ENCODE measurements at places on chromosomes 3 and 15. TPM values are rescaled to one million over a fixed set of nuclear protein-coding genes. Genes with fewer than 3 reads are reported as not detected.
A peak's percentile ranks its signal among the peaks of the same experiment; 100 is the strongest.

DNA sequence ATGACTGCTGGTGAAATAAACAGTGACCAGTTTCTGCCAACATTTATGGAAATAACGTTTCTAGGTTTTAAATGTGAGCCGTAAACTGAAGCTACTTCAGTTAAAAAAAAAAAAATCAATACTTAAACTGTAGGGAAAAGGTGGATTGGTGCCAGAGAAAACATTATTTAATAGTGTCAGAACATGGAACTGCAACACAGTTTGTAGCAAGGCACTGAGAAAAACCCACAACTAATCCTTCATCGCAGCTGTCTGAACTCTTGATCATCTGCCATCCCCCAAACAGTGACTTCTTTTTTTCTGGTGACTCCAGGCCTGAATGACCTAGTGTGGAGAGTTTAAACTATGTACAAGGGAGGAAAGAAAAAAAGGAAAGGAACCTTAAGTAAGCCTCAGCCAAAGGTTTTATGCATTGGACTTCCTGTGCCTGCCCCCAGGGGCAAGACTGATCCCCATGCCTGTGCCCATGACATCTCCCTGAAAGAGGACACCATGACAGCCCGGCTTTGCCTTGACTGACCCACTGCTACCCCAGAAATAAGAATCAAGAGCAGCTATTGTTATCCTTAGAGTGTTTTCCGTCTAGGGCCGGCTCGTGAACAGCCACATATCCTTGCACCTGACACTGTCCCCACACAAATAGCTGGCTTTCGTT is 33.1 kb downstream of the CRTAP start:
- no peak for DNase-seq

Gene CCDC9B
- total RNA-seq = 1.8 TPM

Gene ACSBG1
- total RNA-seq = 5.8 TPM

Gene CCRL2
- total RNA-seq = not detected

DNA sequence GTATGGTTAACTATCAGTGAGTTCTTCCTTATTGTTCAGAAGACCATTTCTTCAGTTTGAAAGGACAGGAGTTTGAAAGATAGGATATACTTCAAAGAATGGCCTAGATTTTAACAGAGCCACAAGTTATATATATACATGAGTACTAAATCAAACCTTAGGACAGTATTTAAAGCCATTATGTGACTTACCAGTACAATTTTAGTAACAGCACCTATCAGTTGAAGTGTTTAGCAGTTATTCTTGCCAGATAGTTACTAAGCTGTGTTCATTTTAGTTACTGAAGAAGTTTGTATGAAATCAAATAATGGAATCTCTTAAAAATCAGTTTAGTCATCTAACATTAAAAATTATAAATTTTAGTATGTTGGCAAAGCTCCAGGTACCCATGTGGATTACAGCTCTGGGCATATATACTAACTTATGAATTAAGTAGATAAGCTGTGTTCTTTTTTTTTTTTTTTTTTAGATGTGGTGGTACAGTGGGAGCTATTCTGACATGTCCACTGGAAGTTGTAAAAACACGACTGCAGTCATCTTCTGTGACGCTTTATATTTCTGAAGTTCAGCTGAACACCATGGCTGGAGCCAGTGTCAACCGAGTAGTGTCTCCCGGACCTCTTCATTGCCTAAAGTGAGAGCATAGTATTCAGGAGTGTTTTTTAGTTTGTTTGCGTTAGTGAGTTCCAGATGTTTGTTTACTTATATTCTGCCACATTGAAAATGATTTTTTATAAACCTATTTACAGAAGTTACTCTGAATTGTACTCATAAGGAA is 14.6 kb downstream of the SLC25A36 start:
- no peak for DNase-seq

- no peak for DNase-seq
These were observed 37.4 kb downstream of the PRKCD start for GRCh38 chr3:53198256-53198977.

GRCh38 chr3:37627951-37628620 is 233.6 kb upstream of the CTDSPL start:
- no peak for DNase-seq

Gene PPP1R14D
- 0.25 TPM for total RNA-seq

DNA sequence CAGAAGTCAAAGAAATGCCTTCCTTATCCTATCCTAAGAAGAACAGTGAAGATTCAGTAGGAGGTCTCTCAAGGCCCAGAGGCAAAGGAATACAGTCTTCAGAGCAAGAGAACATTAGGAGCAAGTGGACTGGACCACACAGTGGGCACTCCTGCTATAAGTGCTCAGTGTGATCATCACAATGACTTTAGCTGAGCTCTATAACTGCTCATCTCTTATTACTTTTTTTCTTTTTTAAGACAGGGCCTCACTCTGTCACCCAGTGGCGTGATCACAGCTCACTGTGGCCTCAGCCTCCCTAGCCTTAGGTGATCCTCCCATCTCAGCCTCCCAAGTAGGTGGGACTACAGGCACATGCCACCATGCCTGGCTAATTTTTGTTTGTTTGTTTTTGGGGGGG is 48.1 kb downstream of the COL8A1 start:
- DNase-seq = no peak

DNA sequence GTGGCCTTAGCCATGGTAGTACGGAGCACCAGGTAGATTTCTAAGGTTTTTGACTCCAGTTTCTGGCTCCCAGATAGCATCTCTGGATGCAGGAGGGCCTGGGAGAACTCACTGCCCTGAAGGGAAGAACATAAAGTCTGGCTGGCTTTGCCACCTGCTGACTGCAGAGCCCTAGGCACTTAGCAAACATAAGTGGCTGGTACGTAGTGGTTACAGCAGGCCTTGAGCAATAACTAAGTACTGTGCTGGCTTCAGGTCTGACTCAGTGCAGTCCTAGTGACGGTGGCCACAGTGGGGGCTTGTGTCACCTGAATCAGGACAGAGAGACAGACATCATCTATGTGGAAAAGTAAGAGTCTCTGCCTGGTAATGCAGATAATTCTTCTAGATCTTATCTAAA is 871.1 kb downstream of the PDCD6IP start:
- DNase-seq = no peak

GRCh38 chr15:101498717-101499480 is 9.4 kb upstream of the PCSK6 start:
- DNase-seq = no peak

DNA sequence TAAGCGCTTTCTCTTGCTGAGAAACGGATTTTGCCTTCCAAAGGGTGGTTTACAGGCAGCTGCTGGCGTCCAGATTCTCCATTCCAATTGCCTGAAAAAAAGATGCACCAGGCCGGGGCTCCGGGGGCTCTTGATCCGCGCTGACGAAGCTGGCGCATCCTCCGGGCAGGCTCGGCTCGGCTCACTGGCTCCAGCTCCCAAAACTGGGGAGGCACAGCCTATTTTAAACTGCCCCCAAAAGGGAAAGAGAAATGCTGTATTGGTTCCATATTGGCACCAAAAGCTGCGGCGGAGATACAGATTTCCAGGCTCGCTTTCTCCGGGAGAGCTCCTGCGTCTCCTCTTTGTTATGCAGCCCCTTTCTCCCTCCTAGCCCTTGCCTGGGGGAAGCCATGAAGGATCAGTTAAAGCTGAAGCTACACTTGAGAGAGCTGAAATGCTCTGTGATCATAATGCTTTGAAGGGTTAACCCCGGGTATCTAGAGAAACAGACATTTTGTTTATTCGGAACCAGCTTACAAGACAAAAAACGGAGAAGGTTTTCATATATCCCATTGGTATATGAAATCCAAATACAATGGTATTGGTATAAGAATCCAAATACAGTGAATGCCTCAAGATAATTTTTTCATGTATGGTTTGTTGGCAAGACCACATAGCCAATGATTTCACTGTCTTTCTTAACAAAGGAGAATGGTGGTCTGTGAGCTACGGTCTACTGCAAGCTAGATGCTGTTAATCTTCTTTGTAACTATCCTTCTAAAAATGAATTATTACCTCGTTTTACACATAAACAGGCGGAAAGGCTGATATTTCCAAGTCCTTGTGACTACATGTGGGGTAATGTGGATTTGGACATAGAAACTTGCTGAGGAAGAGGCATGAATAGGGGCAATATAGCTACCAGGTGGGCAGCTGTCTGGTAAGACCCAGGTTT is 693 bp downstream of the CD200 start:
- DNase-seq = peak; percentile 45

DNA sequence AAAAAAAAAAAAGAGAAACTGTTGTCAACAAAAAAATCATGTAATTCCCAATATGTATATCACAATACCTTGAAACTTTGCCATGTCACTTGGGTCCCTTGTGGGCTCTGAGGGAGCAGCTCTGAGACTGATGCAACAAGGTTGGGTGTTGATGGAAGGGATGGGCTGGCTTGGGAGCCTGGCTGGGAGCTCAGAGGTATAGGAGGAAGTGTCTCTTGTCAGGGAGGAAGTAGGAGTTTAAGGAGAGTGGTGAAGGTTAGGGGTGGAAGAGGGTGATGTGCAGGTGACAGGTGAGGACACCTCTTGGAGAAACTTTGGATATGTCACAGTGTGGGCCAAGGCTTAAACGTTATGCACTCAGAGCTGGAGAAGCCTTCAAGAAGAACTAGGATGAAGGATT is 2.0 kb upstream of the TM6SF1 start:
- DNase-seq = no peak

Gene ACOX2
- total RNA-seq = 1.1 TPM

DNA sequence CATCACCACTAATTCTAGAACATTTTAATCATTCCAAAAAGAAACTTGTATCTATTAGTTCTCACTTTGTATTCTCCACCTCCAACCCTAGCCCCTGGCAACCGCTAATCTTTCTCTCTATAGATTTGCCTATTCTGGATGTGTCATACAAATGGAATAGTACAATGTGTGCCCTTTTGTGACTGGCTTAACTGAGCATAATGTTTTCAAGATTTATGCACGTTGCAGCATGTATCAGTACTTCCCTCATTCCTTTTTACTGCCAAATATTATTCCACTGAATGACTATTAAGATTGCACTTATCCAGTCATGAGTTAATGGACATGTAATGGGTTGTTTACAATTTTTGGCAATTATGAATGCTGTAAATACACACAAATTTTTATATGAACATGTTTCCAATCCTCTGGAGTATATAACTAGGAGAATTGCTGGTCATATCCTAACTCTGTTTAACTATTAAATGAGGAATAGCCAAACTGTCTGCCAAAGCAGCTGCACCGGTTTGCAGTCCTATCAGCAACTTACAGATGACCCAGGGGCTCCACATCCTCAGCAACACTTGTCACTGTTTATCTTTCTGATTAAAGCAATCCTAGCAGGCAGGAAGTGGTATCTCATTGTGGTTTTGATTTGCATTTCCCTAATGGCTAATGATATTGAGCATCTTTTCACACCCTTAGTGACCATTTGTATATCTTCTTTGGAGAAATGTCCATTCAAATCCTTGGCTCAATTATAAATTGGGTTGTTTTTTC is 42.9 kb downstream of the DCUN1D1 start:
- no peak for DNase-seq

DNA sequence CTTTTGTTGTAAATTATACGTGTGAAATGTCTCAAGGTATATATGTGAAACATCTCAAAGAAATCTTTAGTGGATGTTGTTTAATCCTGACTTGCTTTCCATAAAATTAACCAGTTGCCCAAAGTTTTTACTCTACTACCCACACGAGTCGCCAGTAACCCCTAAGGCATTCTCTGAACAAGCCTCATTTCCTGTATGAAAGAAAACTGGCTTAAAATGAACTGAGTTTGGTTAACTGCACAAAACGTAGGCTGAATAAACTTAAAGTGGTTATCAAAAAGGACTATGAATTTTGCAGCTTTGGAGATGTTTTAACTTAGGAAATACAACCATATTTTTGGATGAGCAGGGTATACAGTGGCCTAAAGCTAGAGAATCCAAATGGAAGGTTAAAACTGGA is 2.7 kb upstream of the APPL1 start:
- DNase-seq = no peak

- DNase-seq = no peak
These were observed 17.3 kb upstream of the HRH1 start for GRCh38 chr3:11136830-11137626.

Gene LCTL
- 3.2 TPM for total RNA-seq

- no peak for DNase-seq
These were observed 1.1 kb upstream of the PLD1 start for GRCh38 chr3:171811295-171811912.

Gene CPNE4
- total RNA-seq = 2.4 TPM

DNA sequence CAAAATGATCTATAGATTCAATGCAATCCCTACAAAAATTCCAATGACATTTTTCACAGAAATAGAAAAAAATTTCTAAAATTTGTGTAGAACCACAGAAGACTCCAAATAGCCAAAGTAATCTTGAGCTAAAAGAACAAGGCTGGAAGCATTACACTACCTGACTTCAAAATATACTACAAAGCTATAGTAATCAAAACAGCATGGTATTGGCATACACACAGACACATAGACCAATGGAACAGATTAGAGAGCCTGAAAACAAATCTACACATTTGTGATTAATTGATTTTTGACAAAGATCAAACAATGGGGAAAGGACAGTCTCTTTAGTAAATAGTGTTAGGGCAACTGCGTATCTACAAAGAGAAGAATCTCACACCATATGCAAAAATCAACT is 45.3 kb upstream of the RYK start:
- no peak for DNase-seq

GRCh38 chr3:9302425-9303181 is 53.2 kb upstream of the SRGAP3 start:
- peak; percentile 89 for DNase-seq

GRCh38 chr15:69666921-69667811 is 214.5 kb downstream of the RPLP1 start:
- no peak for DNase-seq

DNA sequence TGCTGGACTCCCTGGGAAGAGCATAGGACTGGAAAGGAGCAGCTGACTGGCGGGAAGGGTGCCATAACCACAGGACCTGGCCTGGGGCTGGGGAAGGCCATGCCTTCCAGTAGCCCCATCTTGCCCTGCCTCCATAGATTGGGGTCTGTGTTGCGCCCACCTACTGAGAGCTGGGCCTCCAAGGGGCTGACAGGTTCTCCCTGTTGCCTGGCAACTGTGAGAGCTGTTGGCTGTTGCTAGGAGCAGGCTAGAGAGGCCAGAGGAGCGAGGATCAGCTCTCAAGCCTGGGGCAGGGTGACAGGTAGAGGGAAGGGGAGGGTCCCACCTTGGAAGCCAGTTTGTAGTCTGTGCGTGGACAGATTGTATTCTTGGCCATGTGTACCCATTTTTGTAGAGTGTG is 2.8 kb upstream of the GNAI2 start:
- no peak for DNase-seq

DNA sequence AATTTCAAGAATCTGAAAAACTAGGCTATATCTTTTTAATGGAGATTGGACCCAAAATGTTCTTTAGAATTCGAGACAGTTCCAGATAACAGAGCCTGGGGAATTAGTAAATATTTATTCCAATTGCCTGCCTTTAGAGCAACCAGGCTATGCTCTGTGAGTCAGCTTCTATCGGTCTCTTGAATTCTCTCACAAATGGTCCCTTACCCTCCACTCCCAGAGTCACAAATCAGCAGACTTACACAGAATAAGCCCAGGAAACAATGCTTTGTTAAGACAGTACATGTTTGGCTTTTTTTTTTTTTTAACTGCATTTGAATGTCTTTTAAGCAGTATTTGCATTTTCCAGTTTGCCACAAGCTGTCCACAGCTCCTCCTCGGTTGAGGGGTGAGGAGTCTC is 460.7 kb upstream of the CBLB start:
- no peak for DNase-seq

Measured in WTC11 (cell line).